Activated gamma-delta T cell treated with anti-CD3 and anti-CD28 coated beads, Interleukin-2, amount 50 U/mL, for 16 hours (primary cell): ENCODE measurements at places on chromosomes 1 and 21.

DNA sequence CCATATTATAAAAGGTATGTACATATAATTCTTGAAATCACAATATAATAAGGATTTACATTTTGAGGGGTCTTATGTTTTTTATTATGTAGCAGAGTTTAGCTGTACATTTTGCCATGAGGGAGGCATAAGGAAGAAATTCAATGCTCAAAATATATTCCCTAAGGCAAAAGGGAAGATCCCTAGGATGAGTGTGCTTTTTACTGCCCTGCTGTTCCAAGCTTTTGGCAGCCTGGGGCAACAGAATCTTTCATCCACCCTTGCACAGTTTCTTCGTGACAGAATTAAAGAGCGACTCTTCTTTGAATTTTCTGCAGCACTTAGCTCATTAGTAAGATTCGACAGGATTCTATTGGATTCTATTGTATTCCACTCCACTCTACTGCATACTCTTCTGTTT, 39.5 kb upstream of the DAB1 start:
- no peak for DNase-seq

GRCh38 chr1:206686478-206687249, 2.0 kb downstream of the MAPKAPK2 start:
- DNase-seq: no peak

GRCh38 chr1:84736944-84737343, 46.7 kb upstream of the SSX2IP start:
- no peak for DNase-seq

- DNase-seq: no peak
Observed at GRCh38 chr1:3304692-3305091, 149.8 kb upstream of the ARHGEF16 start.

GRCh38 chr1:60904099-60904851, 178.1 kb upstream of the NFIA start:
- DNase-seq: no peak
